ENCODE measurements at places on chromosomes 13 and 19.

GRCh38 chr13:66048888-66049287 is 1181.2 kb downstream of the PCDH9 start:
- DNase-seq = no peak

- no peak for DNase-seq
These were observed 900 bp downstream of the KBTBD7 start for GRCh38 chr13:41193469-41193868.

DNA sequence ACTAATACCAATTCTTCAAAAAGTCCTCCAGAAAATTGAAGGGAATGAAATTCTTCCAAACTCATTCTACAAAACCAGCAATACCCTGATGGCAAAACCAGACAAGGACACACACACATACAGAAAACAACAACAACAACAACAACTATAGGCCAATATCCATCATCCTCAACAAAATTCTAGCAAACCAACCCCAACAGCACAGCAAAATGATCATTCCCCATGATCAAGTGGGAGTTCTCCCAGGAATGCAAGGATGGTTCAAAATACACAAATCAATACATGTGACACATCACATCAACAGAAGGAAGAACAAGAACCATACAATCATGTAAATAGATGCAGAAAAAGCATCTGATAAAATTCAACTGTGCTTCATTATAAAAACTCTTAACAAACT is 18.7 kb upstream of the ZNF181 start:
- no peak for DNase-seq

GRCh38 chr13:71789693-71790329 is 77.2 kb downstream of the DACH1 start:
- no peak for DNase-seq

GRCh38 chr19:11242864-11243797 is 3.7 kb downstream of the ANGPTL8 start:
- no peak for DNase-seq

DNA sequence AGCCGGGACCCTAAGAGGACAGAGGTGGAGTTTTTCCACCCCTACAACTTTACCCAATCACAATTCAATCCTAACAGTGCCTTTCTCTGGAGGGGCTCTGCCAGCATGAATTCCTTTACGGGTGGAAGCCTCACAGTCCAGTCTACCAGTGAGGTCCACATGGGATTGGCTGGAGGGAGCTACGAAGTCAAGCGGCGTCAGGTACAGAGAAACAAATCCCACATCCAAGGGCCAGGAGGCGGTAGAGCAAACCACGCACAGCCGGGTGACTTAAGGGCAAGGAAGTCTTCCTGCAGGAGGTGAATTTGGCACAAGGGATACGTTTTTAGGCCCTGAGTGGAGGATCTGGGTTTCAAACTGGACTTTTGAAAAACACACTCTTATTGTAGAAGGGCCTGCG is 199.6 kb downstream of the UQCRFS1 start:
- no peak for DNase-seq

GRCh38 chr19:34300380-34300779 is 46.0 kb downstream of the GARRE1 start:
- DNase-seq = no peak

GRCh38 chr19:8108560-8109445 is 40.6 kb downstream of the FBN3 start:
- no peak for DNase-seq

DNA sequence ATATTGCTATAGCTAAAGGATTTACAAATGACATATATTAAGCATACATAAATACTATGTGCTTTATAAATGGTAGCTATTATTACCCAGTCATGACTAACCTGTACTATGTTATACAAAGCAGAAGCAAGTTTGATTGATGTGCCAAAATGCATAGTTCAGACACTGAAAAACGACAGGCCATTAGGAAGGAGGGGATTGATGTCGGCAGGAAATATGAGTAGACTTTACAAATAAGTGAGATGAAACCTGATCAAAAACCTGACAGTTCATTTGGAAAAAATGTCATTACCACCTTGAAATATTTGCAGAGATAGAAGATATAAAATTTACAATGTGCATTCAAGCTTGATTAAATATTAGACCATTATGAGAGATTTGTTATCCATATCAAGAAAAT is 38.8 kb upstream of the TPP2 start:
- DNase-seq = no peak

Measured in DMS79 treated with DMSO at 0.1 percent for 48 hours (cell line).